ENCODE measurements at places on chromosomes 4 and X.
A peak's percentile ranks its signal among the peaks of the same experiment; 100 is the strongest.

DNA sequence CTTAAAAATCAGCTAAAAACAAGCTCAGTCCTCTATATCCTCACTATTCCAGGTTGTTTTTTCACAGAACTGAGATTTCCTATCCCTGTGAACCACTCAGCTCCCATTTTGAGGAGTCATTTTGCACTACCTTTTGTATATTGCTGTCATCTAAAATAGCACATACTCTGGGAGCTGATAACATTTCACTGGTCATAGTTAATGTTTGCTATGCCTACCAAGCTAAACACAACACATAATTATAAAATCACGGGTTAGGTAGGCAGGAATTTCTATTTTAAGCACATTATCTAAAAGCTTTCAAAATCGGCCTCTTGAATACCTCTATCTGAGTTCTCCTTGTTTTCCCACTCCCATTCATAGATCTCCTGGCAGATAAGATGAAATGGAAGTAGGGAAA, 882.0 kb upstream of the INTU start:
- DNase-seq: no peak

DNA sequence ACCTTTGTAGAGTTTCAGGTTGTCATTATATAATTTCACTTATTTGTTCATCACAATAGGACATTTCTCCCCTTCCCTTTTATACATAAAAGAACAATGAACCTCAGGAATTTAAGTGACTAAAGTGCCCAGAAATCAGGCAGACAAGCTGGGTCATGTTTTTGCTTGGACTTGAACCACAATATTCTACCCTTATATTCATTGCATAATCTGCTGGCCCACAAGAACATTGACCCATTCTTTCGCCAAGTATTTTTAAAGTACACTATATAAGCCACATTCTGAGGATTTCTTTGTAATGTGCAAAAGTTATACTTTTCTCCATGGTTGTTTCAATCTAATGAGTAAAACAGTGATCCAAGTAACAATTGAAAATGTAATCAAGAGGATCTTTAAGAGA, 637.5 kb upstream of the SLIT2 start:
- DNase-seq: no peak

DNA sequence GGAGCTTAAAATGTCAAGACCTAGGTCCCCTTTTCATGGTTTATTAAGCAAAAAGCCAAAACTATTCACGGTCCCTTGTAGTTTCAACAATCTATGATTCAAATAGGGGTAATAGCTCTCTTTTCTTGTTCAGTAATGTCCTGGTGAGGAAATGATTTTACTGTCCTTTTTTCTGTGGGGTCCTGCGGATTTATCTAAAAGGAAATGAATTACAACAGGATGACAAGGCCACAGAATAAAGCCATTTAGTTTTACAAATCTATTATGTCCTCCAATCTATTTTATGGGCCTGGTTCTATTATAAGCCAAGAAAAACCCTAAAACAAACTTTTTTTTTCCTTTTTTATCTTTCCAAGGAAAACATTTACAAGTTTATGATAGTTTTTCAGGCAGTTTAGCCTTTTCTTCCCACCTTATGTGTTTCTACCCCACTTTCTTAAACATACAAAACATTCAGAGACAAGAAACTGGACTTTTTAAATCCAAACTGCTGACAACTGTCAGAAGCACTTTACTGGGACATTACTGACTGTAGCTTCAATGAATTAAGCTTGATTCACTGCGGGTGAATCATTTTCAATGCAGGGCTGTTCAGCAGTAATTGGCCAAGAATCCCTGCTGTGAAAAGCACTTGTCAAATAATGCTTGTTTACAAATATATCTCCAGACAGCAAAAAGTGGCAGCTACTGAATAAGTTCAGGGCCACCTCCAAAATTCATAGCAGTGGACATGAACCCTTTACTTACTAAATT, 4.3 kb downstream of the EPHA5 start:
- peak; percentile 54 for DNase-seq

DNA sequence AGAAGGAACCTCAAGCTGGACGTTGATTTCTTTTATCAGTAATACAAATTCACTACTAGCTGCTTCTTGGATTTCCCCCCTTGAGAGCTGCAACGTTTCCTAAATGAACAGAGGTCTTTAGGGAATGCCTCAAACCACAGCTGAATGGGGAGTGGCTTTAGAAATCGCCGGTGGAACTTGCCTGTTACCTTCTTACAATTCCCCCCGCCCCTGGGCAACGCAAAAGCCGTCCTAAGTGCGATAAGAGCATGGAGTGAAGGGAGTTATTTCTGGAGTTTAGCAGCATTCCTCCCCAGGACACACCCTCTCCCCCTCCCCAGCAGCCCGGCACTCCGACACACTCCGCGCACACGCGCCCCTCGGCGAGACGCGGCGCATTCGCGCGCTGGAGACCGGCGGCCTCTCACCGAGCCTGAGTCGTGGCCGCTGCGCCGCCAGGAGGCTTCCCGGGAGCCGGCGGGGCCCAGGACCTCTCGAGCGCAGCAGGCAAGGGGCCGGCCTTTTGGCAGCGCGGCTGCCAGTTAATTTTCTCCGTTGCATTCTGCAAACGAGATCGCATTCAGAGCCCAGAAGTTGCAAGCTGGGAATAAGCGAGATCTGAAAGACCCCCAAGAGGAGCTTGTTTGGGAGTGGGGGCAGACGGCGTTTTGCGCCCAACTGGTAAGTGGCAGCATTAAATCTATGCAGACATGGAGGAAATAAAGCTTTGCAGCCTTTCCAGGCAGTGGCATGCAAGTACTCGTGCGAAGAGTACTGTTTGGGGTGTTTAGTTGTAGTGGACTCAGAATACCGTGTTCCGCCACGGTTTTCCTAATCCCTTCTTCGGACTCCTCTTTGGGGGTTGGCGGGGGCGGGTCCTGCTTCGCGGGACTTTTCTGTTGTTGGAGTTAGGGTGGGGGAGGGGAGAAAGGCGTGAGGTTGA, 134.7 kb downstream of the PALLD start:
- DNase-seq: peak; percentile 73

- DNase-seq: no peak
Measured at GRCh38 chr4:36322921-36323354, 41.5 kb downstream of the DTHD1 start.

DNA sequence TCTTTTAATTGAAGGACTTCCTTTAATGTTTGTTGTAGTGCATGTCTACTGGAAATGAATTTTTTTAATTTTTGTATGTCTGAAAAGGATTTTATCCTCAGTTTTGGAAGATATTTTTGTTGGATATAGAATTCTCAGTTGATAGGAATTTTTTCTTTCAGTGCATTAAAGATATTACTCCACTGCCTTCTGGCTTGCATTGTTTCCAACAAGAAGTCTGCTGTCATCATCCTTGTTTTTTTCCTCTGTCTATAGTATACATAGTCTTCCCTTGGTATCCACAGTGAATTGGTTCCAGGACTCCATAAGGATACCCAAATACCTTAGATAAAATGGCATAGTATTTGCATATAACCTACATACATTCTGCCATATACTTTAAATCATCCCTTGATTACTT, 33.5 kb downstream of the SCD5 start:
- DNase-seq: no peak

GRCh38 chr4:74878323-74878722, 54.6 kb upstream of the PARM1 start:
- no peak for DNase-seq

DNA sequence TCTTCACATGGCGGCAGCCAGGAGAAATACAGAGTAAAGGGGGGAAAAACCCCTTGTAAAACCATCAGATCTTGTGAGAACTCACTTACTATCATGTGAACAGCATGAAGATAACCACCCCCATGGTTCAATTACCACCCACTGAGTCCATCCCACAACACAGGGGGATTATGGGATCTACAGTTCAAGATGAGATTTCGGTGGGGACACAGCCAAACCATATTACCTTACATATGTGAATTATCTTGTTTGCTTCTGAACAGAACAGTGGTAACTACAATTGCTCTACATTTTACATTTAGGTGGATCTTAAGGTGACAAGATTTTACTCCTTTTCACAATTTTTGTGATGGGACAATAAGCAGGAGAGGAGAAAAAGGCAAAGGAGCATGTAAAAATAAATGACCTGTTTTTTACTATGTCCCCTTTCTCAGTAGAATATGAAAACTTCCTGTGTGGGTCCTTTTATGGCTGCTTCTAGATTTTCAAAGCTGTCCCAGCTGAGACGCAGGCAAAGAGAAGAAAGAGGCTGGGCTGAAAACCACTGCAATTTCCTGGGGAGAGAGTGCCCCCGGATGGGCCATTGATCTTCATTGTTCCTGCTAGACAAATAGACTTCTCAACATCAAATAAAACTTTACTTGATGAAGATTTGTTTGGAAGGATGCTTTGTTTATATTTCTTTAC, 45.9 kb upstream of the PGM2 start:
- DNase-seq: peak; percentile 10

DNA sequence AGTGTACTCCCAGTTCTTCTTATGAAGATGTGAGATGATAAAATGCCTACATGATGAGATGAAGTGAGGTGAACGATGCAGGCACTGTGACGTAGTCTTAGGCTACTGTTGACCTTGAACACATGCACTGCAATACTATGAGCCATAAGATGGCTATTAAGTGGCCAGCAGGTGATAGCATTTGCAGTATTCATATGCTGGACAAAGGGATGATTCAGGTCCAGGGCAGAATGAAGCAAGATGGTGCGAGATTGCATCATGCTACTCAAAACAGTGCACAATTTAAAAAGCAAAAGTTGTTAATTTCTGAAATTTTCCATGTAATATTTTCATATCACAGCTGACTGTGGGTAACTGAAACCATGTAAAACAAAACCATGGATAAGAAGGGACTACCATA, 781.4 kb downstream of the PCDH18 start:
- peak; percentile 52 for DNase-seq

DNA sequence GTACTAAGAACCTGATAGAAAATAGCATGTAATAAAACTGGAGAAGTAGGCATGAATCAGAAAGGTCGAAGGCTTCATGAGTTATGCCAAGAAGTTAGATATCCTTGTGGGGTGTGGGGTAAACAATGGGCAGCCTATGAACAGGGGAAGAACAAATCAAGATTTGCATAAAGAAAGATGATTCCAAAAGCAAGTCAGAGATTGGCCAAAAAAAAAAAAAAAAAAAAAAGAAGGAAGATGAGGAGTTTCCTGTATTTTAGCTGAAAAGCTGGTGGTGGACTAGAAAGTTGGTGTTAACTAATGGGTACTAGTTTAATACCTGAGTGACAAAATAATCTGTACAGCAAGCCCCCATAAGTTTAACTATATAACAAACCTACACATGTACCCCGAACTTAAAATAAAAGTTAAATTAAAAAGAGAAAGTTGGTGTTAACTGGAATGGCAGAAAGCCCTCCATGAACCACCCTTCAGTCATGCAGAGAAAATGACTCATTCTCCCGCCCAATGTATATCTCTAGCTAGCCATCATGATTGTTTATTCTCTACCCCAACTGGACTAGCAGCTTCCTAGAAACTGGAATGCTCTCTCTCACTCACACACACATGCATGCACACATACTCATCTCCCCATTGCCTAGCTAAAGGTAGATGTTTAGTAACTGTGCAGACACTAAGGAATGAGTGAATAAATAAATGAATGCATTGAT, 41.7 kb downstream of the ATP11C start:
- DNase-seq: peak; percentile 88

DNA sequence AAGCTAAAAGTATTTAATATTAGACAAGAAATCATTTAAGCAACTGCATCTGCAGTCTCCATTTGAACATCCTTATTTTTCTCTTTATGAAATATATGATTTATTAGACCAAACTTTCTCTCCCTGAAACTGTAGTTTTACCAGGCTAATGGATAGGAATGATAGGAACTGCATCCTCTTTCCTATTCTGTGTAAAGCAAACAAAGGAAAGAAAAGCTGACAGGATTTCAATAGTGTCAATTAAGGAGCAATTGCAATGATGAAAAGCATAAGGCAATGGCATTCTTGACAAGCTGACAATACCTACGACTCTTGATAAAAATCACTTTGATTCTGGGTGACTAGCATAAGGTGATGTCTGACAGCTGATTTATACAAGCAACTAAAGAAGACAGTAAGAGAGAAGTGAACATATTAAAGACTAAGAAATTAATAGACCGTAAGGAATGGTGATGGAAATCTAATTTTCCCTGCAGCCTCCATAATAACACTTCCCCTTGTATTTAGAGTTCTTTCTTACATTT, 502.5 kb downstream of the TECRL start:
- DNase-seq: no peak

- no peak for DNase-seq
Measured at GRCh38 chr4:37225778-37226177, 18.8 kb upstream of the NWD2 start.

GRCh38 chr4:40840255-40840984, 90.7 kb downstream of the NSUN7 start:
- no peak for DNase-seq

- peak; percentile 49 for DNase-seq
Measured at GRCh38 chr4:47837094-47837907, 566 bp downstream of the CORIN start.

GRCh38 chr4:53622739-53623151, 31.5 kb upstream of the LNX1 start:
- DNase-seq: peak; percentile 30

GRCh38 chr4:99383833-99384392, 31.4 kb upstream of the ADH1C start:
- no peak for DNase-seq

- DNase-seq: no peak
Measured at GRCh38 chrX:125150231-125150630, 169.4 kb upstream of the TEX13C start.

DNA sequence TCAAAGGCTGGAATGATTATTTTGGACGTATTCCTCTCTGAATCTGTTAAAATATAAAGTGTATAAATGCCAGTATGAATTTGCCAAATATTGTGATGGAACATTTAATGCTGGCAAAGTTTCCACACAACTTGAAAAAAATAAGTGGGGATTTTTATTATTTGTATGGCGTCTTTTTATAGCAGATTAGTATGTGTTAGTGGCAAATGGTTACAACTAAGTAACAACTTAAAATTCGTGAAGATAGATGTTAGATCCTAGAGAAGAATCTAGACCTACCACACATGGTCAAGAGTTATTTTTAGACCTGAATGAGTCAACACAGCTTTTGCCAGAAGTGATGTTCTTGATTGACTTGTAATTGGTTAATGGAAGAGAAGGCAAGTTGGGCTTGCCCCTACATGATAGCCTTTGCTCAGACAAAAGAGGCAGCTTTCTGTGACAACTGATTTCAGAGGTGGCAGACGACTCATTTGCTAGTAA, 4.8 kb downstream of the CPE start:
- no peak for DNase-seq

DNA sequence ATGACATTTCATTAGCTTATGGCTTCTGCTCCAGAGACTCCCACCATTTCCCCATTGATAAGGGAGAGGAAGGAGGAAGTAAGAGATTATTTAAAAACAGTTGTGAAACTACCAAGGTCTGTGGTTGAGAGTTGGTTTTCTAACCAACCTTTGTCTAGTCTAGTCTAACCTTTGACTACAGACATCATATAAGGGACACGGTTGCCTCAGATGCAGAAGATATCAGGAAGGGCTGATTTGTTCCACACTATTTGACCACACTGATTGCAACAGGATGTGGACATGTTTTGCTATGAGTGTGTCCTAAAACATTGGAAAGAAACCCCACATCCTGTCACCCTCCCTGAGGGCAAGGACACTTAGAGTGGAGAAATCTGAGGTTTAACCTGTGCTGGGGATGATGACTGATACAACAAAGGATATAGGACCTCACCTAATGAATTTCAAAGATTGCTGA, 53.0 kb downstream of the COQ2 start:
- DNase-seq: peak; percentile 76

Data from ELR (cell line).